ENCODE measurements at places on chromosomes 1 and 21.

DNA sequence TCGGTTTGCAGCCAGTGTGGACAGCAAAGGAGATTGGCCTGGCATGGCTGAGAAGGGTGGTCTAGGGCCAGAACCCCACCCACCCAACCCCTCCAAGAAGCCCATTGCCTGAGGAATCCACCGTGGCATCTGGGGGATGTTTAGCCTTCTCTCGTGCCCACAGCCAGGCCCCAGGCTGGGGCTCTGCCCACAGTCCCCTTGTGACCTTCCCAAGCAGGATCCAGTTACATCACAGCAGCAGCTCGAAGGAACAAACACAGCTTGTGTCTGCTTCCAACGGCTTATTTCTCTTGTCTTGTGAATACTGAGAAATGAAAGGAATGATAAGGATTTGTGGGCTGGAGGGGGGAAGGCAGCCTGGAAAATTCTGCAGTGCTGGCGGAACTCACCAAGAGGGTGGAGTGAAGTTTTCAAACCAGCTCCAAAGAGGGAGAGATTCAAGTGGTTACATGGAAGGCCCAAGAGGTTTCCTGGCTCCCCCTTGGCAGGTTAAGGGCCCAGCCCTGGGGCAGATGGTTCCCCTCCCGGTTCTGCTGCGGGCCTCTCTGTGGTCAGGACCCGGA, 61.6 kb downstream of the DHRS3 start:
- no peak for DNase-seq

DNA sequence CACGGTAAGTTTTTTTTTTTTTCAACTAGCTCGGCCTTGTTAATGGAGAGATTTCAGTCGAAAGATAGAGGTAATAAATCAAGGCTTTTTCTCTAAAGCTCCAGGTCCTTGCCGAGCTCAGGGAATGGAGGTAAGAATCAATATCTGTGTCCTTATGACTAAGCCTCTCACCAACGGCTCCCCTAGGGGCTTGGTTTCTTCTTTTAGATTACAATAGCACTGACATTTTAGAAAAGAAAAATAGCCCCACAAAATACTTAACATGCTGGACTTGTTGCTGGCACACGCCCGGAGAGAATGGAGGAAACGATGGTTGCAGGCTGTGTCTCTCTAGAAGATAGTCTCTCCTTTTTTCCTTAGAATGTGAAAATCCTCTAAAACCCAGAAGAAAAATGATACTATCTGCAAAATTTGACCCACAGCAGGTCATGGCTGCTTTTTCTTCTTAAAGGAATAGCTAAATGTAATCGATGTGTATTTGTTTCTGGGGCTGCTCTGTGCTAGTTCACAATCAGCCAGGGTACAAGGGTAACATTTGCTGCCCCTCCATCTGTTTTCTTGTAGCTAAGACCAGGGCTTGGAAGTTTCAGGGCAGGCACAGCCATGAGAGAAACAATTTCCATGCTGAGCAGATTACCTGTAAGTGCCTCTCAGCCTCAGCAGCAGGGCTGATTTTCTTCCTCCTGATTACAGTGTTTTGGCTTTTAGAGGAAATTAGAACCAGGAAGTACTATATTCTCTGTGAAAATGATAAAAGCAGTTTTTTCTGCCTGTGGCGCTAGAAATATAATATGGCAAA, 86.2 kb upstream of the GNG12 start:
- DNase-seq: no peak

- no peak for DNase-seq
Measured at GRCh38 chr1:165117482-165117881, 239.0 kb downstream of the LMX1A start.

- DNase-seq: no peak
Measured at GRCh38 chr1:168636642-168637111, 60.3 kb downstream of the XCL1 start.

GRCh38 chr1:12678350-12678749, 34.5 kb downstream of the AADACL4 start:
- no peak for DNase-seq

DNA sequence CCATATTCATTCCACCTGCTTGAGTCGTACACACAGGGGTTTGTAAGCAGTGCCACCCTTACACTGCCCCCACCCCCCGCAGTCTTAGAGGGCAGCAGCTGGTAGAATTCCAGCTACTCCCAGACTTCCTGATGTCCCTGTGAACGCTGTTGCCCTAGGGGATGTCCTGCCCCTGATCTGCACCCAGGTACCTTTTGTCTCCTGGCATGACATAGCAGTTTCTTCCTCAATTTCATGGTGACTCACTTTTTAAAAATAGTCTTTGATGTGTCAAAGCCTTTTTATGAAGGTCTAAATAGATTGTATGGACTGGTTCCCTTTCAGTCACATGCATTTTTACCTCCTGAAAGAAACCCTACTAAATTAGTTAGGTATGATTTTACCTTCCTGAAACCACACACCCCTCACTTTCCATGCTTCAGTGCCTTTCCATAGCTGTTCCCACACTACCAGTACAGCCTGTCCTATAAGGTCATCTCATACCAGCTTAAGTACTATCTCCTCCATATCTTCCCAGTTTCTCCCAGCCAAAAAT, 76.4 kb downstream of the ST3GAL3 start:
- no peak for DNase-seq

- DNase-seq: no peak
Measured at GRCh38 chr21:26732432-26733221, 112.6 kb downstream of the ADAMTS1 start.

DNA sequence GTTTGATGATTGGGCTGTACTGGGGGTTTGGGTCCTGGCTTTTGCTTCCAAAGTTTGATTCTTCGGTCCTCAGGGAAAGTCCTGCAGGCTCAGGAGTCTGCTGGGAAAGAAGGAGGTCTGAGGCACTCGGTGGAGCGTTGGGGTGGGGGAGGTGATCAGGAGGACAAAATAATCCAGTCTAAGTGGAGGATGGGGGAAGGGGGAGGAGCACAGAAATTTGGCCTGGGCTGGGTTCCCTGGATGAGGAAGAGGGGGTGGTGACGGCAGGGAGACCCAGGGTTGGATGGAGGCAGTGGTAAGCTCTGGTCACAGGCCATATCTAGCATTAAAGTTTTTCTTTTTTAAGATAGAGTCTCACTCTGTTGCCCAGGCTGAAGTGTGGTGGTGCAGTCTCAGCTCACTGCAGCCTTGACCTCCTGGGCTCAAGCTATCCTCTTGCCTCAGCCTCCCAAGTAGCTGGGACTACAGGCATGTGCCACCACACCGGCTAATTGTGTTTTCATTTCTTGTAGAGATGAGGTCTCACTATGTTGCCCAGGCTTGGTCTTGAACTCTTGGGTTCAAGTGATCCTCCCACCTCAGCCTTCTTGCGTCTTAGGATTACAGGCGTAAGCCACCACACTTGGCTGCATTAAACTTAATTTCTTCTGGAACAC, 6.8 kb downstream of the SH2D2A start:
- no peak for DNase-seq

DNA sequence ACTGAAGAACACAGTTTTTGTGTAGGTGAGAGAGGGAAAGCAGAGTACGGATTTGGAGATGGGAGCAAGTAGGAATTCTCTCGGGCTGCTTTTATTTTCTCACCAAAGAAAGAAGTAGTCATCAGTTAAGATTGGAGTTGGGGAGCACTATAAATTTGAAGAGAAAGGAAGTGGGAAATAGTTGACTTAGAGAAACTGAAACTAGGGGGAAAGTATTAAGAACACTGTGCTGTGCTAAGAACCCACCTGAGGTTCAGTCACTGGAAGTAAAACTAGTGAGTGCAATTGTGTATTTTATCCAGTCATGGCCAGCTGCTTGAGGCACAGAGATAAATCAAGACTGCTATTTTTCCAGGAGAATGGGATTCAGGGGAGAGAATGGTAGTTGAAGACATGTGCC, 37.4 kb downstream of the CLCC1 start:
- no peak for DNase-seq

GRCh38 chr1:66383168-66383567, 150.8 kb upstream of the SGIP1 start:
- DNase-seq: no peak

DNA sequence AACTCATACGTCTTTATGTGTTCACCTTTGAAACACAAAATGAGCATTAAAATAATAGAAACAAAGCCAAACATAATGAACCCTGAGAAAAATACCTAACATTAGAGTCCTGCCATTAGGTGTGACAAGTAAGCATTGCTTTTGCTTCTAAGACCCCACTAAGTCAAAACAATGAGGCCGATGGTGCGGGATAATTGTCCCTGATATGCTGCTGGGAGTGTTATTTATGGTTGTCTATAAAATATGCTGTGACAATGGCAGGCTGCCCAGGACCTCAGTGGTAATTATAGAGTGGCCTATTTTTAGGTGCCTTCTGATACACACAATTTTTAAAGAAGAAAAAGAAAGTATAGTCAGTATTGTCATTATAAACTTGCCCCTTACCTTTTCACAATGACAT, 1423.1 kb downstream of the AMY1C start:
- DNase-seq: no peak

- no peak for DNase-seq
Measured at GRCh38 chr1:173122344-173122935, 71.7 kb upstream of the TNFSF18 start.

- DNase-seq: no peak
Measured at GRCh38 chr1:53394306-53394705, 64.9 kb upstream of the DMRTB1 start.

- DNase-seq: no peak
Measured at GRCh38 chr1:47926461-47926999, 70.7 kb downstream of the TRABD2B start.

DNA sequence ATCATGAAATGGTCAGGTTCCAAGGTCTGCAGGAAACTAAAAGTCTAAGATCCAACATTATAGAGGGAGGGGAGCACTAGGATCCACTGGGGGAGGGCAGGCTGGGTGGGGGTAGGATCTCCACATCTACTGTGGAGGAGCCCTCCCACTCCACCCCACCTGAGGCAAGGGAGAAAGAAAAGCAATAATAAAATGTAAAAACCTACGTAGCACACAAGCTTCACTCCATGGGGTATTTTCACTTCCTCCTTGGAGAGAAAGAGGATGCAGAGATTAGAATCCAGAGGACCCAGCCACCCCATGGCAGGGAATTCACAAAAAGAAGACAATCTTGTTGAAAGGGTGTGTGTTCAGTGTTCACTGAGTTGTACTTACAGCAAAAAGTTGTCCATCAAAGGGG, 14.4 kb downstream of the SPOCD1 start:
- no peak for DNase-seq

DNA sequence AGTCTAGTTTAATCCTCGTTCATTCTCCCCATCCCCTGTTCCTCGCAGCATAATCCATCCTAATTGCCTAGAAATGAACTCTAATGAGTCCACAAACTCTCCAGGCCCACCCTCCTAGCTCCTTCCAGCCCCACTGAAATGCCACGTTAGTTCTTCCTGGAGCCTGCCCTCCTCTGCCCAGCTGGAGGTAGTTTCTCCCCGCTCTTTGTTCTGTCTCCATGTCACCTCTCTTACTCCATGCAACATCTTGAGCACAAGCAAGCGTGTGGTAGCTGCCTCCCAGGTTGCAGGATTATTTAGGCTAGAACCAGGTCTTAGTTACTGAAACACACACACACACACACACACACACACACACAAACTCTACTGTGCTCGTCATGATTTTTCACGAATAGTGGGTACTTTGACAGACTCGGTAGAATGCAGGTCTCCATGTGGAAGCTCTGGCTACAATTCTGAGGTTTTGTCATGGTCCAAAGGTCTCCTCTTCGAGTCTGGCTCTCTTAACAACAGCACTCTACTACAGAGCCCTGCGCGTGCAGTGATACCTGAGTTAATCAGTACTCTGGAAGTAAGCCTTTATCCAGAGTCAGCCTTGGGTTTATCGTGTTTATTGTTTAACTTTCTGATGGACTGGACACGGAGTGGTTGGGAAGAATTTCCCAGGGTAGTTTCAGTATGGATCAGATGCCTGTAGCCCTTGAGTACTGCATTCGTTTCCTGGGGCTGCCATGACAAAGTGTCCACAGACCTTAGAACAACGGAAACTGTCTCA, 27.5 kb downstream of the HUNK start:
- no peak for DNase-seq

DNA sequence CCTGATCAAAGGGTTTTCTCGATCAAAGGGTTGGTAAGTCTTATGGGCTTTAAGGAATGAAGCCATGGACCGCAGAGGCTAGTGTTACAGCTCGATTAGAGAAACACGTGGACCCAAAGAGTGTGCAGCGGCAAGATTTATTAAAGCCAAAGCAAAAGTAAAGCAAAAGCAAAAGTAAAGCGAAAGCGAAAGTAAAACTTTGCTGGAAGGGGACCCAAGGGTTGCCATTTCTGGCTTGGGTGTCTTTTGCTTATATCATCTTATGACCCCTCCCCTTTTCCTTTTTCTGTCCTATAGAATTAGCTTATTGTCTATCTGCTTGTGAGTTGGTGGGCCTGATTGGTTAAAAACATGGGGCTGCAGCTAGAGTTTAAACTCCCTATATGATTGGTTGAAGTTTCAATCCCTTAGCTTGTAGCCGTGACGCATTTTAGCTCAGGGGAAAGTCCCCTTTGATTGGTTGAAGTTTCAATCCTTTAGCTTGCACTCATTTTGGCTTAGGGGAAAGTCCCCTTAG, 957.0 kb downstream of the AMY1C start:
- no peak for DNase-seq

All from CD4-positive, alpha-beta T cell treated with Interleukin-12 subunit alpha and Interleukin-12 subunit beta, for 1 hour (primary cell).